ENCODE measurements at places on chromosomes 5 and 9.

- no peak for DNase-seq
Observed at GRCh38 chr5:39577529-39577928, 152.7 kb upstream of the DAB2 start.

GRCh38 chr5:27316271-27316650 lies 277.9 kb upstream of the CDH9 start:
- DNase-seq, result peak; percentile 75

- no peak for DNase-seq
Observed at GRCh38 chr9:125428902-125429467, 167.4 kb downstream of the GAPVD1 start.

DNA sequence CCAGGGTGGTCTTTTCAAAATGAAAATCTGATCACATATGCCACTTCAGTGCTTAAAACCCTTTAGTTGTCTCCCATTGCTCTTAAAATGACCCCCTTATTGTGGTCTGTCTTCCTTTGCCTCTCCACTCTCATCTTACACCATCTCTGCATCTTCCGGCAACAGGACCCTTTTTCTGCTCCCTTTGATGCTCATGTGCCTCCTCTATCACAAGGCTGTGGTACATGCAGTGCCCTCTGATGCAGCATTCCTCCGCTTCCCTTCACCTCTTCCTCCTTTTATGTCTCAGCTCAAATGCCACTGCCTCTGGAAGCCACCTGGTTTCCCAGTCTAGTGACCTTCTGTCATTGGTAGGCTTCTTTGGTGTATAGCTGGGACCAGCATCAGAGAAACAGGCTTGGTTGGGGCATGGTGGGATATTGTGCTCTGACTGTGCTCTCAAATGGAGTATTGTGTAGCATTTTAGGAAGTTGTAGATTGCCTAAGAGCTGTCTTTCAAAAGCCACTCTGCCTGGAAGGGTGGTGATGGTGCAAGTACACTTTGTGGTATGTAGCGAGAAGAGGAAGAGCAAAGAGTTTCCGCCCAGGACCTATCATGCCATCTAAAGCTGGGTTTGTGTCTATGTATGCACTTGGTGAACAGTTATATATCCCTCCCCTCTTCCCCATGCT lies 28.1 kb downstream of the ARHGAP26 start:
- no peak for DNase-seq

DNA sequence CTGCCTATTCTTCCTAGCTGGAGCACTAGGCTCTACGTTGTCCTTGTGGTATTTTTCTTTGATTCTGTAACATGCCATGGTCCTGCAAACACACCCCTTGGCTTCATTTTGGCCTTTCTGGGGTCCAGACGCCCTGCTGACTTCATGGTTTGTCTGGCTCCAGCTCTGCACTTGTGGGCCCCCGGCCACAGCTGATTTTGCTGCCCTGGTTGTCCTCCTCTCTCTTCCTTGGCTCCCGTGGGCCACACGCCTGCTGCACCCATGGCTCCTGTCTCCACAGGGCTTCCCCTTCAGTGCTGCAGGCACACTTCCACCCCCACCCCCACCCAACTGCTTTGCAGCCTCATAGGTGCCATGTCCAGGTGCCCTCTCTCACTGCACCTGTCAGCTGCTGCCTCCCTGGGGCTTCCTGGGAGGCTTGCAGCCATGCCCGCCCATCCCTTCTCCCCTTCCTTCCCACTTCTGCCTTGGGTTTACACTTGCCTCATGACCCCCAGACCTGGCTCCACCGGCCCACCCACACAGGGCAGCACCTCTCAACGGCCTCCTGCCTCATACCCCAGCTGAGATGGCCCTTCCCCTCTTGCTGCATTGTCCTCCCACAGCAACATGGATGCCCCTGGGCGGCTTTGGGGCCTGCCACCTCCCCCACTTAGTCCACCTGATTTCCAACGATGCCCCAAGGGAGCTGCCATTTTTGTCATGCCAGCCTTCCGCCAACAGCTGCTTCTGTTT lies 25.6 kb downstream of the SLC6A3 start:
- no peak for DNase-seq

DNA sequence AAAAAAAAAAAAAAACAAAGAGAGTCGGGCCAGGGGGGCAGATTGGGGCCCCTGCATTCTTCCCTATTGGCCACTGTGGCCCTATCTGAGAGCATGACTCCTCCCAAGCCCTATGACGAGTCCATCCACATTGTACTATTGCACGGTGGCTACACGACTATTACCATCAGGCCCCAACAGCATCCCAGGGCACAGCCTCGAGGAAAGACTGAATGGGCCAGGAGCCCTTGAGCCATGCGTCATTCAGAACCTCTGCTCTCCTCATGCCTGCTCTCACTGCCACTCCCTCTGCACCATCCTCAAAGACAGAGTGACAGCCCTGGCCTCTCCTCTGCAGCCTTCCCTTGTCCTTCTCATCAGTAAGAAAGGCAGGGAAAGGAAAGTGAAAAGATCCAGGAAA lies 20.2 kb upstream of the ORM1 start:
- no peak for DNase-seq

GRCh38 chr9:4905135-4905490 lies 80.0 kb upstream of the JAK2 start:
- peak; percentile 47 for DNase-seq

DNA sequence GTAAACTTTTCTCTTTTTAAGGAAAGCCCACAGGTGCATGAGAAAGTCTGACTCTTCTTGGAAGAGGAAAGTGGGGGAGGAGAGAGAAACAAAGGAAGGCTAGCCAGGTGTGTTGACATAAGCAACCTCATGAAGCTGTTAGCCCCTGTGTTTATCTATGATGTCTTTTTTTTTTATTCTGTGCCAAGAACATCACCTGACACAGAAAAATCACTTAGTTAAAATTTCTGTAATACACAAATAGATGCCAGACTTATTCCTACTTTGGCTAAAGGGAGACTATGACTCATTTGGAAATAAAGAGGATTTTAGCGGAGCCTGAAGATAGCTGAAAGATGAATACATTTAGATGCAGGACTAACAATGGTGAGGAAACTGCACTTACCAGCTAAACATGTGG lies 58.3 kb downstream of the BAAT start:
- DNase-seq, result no peak

DNA sequence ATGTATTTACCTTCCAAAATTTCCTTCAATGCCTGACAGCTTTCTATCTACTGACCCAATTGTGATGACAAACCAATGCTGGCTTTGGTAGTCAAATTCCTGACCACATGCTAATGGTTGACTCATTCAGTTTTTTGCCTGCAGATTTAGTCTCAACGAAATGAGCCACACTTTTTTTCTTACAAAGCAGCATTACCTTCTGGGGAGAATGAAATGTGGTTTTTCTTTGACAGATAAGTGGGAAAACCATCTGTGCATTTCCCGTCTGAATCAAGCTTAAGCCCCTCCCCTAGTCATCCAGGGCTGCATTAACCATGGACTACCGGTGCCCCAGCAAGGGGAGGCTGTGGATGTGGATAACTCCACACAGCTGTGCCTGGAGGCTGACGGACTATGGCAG lies 99.6 kb upstream of the TAF11L2 start:
- DNase-seq, result peak; percentile 74

GRCh38 chr5:154010660-154011059 lies 28.1 kb downstream of the FAM114A2 start:
- no peak for DNase-seq

DNA sequence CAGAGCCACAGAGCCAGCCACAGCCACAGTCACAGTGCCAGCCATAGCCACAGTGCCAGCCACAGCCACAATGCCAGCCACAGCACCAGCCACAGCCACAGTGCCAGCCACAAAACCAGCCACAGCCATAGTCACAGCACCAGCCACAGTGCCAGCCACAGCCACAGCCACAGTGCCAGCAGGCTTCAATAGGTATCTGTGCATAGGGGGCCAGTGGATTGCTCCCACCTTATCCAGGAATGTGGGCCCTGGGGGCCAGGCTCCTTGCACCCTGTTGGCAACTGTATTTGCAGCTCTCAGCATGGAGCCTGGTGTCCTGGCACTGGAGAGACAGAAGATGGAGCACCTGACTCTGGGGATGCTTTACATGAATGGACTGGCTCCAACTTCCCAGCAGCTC lies 111.7 kb upstream of the IRX2 start:
- DNase-seq, result no peak

DNA sequence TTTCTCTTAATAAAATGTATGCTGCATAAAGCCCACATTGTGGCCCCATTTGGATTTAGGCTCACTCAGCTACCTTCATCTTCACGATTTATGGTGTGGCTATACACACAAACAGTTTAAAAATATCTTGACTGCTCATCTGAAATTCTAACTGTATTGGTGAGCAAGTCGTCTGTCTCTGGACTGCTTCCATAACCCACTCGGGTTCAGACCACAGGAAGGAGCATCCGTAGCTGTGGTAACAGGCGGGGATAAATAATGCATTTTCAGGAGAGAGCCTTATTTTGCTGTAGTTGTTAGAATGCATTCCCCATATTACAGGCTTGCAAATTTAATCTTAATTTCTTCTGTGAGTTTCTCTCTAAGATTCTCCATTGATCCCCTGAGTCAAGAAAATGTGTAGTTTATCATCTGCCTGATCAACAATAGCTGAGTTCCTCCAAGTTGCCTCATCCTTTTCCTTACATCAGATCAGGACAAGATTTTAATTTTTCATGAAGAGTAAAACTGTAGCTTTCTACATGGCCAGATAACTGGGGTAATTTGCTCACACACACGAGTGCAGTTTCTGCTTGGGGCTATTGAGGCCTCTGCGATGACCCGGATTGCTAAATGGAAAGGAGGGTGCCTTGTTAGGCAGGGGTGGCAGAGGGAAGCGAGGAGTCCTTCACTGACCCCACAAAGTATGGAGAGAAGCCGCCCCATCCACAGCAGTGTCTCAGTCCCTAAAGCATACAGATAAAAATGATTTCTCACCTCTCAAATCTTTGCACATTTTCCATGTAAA lies 133.9 kb downstream of the FSTL4 start:
- DNase-seq, result no peak

GRCh38 chr5:38071831-38072694 lies 186.3 kb upstream of the EGFLAM start:
- DNase-seq, result no peak

GRCh38 chr9:118532592-118532991 lies 828.4 kb downstream of the TLR4 start:
- DNase-seq, result no peak

GRCh38 chr5:79236970-79237739 lies 1.2 kb downstream of the JMY start:
- peak; percentile 34 for DNase-seq

- DNase-seq, result no peak
Observed at GRCh38 chr5:55973296-55973695, 21.5 kb downstream of the IL6ST start.

DNA sequence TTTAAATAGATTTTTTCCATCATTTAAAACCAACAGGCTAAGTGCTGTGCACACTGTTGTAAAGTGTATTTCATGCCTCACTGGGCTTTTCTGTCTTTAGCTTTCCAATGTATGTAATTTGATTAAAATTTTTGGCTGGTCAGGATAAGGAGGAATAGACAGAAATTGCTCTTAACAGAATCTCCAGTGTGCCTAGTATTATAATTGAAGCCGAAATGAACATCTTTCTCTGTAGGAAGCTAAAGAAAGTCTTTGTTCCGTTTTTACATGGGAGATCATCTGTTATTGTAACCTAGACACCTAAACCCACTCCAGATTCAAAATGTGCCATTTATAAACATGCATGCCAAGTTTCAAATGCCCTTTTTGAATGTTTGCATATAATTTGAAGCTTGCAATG lies 54.5 kb upstream of the SMIM15 start:
- DNase-seq, result no peak

DNA sequence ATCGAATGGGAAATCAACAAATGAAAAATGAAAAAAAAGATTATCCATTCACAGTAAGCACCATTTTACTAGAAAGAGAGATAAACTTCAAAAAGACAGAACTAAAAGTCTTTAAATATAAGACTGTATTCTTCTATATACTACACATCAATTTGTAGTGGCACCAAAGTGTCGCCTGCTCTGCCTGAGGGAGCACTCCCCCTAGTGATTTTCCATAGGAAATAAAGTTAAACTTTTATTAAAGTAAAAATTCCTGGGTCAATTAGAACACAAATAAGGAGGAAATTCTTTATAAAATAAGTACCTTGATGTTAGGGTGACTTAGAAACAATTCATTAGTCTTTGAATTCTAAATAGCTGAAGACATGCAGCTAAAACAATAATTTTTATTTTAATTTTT lies 9.7 kb downstream of the RAD1 start:
- peak; percentile 39 for DNase-seq

DNA sequence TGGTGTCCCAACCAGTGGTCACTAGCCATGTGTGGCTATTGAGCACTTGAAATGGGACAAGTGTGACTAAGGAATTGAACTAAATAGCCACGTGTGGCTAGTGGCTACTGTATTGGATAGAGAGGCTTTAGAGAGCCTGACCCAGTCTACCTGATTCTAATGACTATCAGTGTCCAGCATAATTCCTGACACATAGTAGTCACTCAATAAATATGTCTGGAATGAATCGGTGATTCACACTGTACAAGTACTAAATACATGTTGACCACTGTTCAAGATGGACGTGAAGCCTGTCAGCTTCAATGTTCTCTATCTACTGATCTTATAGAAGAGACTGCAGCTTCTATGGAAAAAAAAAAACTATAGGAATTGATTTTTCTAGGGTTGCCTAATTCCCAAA lies 57.7 kb upstream of the MAST4 start:
- DNase-seq, result no peak

DNA sequence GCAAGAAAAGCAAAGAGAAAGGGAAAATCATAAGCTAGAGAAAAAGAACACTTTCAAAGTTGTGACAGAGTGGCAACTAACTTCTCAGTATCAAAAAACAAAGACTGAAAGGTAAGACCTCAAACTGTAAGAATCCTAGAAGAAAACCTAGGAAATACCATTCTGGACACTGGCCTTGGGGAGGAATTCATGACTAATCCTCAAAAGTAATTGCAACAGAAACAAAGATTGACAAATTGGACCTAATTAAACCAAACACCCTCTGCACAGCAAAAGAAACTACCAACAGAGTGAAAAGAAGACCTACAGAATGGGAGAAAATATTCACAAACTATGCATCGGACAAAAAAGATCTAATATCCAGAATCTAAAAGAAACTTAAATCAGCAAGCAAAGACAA lies 79.1 kb downstream of the FEM1C start:
- DNase-seq, result no peak

DNA sequence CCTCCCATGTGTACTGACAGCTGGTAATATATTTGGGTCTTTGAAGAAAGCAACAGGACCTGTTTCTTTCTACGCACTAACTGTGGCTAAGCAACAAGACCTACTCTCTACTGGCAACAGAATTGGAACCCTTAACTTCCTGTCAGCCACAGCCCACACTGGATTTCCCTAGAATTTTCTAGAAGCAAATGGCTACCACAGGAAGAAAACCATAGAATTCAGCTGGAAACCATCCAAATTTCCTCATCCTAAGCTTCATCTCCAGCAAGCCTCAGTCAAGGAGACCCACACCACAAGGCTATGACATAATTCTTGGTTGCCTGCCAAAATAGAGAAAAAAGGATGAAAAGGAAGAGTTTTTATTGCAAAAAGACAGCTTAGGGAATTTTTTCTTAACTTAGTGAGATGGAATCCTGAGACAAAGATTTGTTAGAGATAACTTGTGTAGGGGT lies 171.8 kb upstream of the TNC start:
- peak; percentile 83 for DNase-seq
